Activated CD8-positive, alpha-beta T cell treated with anti-CD3 and anti-CD28 coated beads for 36 hours (primary cell): ENCODE measurements at places on chromosomes 16 and 17.

GRCh38 chr17:79135628-79136405, 61.2 kb downstream of the ENGASE start:
- no peak overlapping the region for H3K4me3 ChIP-seq
- H3K36me3 ChIP-seq = no peaks in the 10 kb centered on the region
- no peaks in the 10 kb centered on the region for H3K4me1 ChIP-seq

DNA sequence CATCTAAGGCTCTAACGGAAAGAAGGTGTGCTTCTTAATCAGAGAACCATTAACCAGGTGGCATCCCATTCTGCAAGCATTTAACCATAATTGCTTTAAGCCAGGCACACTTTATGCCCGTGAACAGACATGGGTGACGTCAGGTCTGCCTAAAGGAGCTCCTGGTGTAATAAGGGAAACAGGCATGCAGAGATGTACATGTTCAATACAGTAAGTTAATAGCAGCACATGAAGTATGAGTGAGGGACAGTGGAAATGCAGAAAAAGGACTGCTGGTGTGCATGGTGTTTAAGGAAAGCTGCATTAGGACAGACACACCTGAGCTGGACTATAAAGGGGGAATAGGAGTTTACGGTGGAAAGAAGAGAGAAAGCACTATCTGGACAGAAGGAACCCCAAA, 18.6 kb downstream of the DYNLRB2 start:
- no peak for DNase-seq
- H3K4me3 ChIP-seq = no peak overlapping the region
- H3K36me3 ChIP-seq = no peaks in the 10 kb centered on the region
- no peak overlapping the region for H3K27ac ChIP-seq

DNA sequence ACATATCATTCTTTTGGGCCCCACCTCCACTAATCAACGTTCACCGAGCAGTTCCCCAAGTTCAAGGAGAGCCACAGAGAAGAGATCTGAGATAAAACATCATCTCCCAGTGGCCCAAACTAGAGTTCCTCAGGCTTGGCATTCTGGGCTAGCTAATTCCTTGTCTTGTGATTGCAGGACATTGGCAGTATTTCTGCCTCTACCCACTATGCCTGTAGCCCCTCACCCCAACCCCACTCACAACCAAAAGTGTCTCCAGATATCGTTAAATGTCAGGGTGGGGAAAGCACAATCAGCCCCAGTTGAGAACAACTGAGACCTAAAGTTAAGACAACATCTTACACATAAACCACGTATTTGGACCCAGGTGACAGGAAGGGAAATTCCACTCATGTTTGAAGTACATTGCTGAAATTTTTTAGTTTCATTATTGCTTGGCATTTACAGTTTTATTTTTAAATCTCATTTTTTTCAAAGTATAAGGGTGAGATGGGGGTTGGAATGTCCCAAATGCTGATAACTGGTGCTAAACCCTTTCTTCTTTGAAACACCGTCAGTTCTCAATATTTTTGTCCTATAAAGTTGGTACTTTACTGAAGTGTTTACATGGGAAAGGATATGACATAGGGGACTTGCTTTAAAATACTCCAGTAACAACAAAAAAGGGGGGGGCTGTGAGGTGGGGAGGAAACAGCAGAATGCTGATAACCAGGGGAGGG, 13.6 kb downstream of the ZC3H7A start:
- peaks cover 27% of the 10 kb centered on the region for H3K36me3 ChIP-seq
- peak overlapping the region; percentile 75 for H3K4me3 ChIP-seq
- H3K27ac ChIP-seq = peak overlapping the region; percentile 99
- H3K27me3 ChIP-seq = no peaks in the 10 kb centered on the region

DNA sequence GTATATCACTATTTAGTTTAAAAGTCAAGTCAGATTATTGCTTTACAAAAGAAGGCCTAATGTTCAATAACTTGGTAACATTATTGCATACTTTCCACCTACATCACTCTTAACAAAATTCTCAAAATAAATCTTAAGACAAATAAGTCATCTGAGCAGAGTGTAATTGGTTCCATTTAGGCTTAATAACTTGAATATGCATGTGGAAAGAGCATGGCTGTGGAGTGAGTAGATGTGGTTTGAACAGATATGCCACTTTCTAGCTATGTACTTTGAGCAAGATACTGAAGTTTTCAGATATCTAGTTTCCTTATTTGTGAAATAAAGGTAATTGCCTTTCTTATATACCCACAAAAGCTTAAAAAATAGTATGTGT, 6.7 kb upstream of the EVI2A start:
- peaks cover 10% of the 10 kb centered on the region for H3K36me3 ChIP-seq
- peak overlapping the region; percentile 49 for H3K27ac ChIP-seq
- H3K4me1 ChIP-seq = peaks cover 42% of the 10 kb centered on the region
- H3K4me3 ChIP-seq = no peak overlapping the region

GRCh38 chr17:59863616-59864015, 29.1 kb downstream of the TUBD1 start:
- H3K4me1 ChIP-seq = peaks cover 10% of the 10 kb centered on the region
- H3K4me3 ChIP-seq = no peak overlapping the region
- no peak for DNase-seq

DNA sequence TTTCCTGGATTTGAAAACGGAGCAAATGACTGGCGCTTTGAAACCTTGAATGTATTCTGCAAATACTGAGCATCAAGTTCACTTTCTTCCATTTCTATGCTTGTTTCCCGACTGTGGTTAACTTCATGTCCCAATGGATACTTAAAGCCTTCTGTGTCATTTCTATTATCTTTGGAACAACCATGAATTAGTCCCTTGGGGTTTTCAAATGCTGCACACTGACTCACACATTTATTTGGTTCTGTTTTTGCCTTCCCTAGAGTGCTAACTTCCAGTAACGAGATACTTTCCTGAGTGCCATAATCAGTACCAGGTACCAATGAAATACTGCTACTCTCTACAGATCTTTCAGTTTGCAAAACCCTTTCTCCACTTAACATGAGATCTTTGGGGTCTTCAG, 32.3 kb downstream of the BRCA1 start:
- no peak overlapping the region for H3K27ac ChIP-seq
- no peaks in the 10 kb centered on the region for H3K27me3 ChIP-seq
- H3K4me1 ChIP-seq = no peaks in the 10 kb centered on the region
- no peak overlapping the region for H3K4me3 ChIP-seq
- no peak for DNase-seq

DNA sequence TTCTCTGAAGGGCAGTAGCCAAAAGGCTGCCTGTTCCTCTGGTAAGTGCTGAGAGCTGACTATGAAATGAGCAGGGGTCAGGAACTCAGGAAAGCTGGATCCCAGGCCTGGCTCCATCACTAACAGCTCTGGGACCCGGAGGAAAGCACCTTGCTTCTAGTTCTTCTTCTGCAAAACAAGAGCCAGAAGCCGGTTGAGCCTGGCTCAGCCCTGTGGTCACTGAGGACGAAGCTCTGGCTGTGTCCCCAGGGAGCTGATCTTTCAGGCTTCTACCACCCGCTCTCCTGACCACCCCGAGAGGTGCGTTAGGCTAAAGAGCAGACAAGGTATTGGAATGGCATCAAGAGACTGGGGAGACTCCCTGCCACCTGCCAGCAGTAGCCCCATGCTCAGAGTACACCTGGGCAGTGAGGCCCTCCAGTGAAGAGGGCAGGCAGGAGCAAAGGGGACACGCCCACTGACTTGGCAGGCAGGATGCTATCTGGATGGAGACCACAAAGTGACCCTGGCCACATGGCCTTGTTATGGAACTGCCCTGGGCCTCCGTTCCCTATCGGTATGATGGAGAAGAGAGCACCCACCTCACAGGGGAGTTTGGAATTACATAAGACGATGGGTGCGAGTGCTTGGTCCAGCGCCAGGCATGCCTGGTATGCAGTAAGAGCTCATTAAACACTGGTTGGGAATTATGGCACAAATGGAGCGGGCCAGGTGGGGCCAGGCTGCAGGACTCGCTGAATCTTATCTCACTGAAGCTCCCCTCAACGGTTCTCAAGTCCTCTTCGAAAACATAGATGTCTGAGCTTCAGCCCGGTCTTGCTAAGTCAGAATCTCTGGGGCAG, 61.4 kb downstream of the COG7 start:
- H3K27me3 ChIP-seq = no peaks in the 10 kb centered on the region
- no peak overlapping the region for H3K27ac ChIP-seq
- H3K4me1 ChIP-seq = no peaks in the 10 kb centered on the region
- no peak overlapping the region for H3K4me3 ChIP-seq
- peaks cover 11% of the 10 kb centered on the region for H3K36me3 ChIP-seq

- H3K27me3 ChIP-seq = peaks cover 2% of the 10 kb centered on the region
- peaks cover 9% of the 10 kb centered on the region for H3K4me1 ChIP-seq
- no peaks in the 10 kb centered on the region for H3K36me3 ChIP-seq
- H3K27ac ChIP-seq = no peak overlapping the region
- DNase-seq = no peak
These were observed 78.6 kb upstream of the ZFHX3 start for GRCh38 chr16:73126525-73126853.

GRCh38 chr17:67390646-67391361, 13.7 kb downstream of the PITPNC1 start:
- H3K36me3 ChIP-seq = peaks cover 40% of the 10 kb centered on the region
- H3K27ac ChIP-seq = peak overlapping the region; percentile 99
- no peaks in the 10 kb centered on the region for H3K27me3 ChIP-seq
- peak; percentile 90 for DNase-seq
- peaks cover 85% of the 10 kb centered on the region for H3K4me1 ChIP-seq

DNA sequence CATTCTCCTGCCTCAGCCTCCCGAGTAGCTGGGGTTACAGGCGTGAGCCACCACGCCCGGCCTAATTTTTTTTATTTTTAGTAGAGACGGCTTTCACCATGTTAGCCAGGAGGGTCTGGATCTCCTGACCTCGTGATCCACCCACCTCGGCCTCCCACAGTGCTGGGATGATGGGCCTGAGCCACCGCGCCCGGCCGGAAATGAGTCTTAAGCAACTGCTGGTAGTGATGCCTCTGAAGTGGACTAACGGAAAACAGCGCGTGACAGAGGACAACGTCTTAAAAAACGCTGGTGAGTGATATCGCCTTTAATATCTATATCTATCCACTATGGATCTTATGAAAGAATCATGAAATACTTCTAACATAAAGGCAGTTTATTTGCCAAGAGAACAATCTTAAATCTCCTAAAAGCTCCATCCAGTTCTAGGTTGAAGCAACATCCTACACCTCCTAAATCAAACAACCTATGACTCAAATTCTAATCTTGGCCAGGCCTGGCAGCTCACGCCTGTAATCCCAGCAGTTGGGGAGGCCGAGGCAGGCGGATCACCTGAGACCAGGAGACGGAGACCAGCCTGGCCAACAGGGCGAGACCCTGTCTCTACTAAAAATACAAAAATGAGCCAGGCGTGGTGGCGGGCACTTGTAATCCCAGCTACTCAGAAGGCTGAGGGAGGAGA, 69.8 kb downstream of the NXN start:
- no peak overlapping the region for H3K4me3 ChIP-seq
- H3K27ac ChIP-seq = no peak overlapping the region
- no peaks in the 10 kb centered on the region for H3K36me3 ChIP-seq
- H3K27me3 ChIP-seq = peaks cover 20% of the 10 kb centered on the region
